ENCODE measurements at places on chromosomes 2 and 18.

GRCh38 chr2:55459279-55459678, 39.6 kb upstream of the CCDC88A start:
- DNase-seq: no peak

DNA sequence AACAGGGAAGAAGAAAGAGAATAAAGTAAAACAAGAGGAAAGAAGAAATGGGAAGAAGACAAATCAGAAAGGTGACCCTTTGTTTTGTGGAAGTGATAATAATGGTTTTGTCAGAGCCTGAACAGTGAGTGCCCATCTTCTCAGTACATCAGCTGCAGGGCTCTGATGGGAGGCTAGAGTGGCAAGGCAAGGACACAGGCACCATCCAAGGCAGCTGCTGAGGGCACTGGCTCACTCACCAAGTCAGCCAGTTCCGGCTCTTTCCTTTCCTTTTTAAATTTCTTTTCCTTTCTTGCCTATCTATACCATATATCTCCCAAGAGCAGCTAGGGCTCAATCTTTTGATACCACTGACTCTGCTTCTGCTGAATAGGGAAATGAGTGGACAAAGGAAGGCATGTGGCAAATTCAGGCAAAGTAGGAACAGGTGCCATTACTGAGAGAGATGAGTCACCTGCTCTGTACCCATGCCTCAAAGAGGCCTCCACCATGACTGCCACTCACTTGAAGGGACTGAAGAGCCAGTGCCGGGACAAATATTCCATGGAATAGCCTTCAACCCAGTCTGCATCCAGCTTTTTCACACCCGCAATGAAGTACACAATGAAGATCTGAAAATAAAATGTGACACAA, 6.2 kb downstream of the GGCX start:
- no peak for DNase-seq

- DNase-seq: no peak
Observed at GRCh38 chr2:148885988-148886387, 11.0 kb downstream of the KIF5C start.

GRCh38 chr2:229257985-229258384, 13.1 kb downstream of the PID1 start:
- no peak for DNase-seq

DNA sequence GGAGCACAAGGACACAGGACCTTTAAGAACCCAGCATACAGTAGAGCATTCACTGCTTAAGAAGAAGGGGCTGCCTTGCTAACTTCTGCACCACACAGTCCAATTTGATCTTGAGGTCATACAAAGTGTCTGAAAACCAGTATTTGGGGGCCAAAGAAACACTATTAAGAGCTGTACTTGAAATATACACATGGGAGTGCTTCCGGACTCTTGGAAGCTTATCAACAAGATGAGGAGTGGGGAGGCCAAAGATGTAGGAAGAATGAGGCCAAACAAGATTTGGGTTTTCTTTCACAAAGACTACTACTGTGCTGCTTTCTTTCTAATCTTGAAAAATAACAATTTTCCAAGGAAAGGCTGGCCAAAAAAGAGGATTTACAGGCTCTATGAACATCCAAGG, 24.8 kb upstream of the MALL start:
- no peak for DNase-seq

GRCh38 chr2:111176388-111176787, 55.7 kb downstream of the BCL2L11 start:
- no peak for DNase-seq

- no peak for DNase-seq
Observed at GRCh38 chr18:6257950-6258349, 156.8 kb downstream of the L3MBTL4 start.

DNA sequence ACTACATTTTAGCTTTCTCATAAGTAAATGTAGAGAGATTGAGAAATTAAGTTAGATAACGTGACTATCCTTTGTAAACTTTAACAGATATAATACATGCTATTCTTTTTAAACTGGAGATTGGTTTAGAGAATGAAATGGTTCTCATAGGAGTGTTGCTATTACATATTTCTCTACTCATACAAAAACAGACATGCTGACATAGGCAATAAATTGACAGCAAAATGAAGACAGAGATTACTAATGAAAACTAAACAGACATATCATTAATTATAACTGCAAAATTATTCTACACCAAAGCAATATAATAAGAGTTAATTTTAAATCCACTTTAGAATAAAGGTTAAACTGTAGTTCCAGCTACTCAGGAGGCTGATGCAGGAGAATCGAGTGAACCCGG, 227.6 kb downstream of the CBLN2 start:
- DNase-seq: no peak

- no peak for DNase-seq
Observed at GRCh38 chr2:218452079-218452478, 33.2 kb downstream of the VIL1 start.

GRCh38 chr2:141630407-141630930, 500.3 kb downstream of the LRP1B start:
- DNase-seq: no peak

GRCh38 chr2:230152334-230152733, 67.5 kb downstream of the SP110 start:
- no peak for DNase-seq

DNA sequence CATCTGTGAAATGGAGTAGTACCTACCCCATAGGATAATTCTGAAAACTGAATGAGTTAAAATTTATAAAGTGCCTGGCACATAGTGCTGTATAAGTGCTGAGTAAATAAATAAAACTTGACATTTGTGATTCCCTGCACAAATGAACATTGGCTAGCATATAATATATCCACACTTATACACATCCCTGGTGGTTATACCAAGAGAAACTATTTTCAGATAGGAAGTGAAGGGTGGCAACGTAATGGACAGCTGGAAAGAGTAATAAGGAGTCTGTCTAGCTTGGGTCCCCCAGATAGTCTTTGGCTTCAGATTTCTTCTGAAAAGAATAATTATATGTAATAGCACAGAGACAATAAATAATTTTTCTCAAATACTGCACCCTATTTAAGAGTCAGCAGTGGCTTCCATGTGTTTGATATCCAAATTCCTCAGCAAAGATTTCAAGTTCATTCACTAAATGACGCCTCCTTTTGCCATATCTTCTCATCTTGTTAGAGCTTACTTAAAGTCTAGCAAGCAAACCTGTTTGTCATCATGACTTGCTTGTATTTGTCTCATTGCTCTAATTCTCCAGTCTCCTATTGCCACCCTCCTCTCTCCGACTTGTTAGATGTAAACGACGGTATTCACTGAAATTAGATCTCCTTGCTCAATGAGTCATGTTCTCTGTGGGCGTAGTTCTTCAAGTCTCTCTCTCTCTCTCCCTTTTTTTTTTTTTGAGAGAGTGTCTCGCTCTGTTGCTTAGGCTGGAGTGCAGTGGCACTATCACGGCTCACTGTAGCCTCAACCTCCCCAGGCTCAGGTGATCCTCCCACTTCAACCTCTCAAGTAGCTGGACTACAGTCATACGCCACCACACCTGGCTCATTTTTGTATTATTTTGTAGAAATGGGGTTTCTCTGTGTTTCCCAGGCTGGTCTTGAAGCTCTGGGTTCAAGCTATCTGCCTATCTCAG, 8.7 kb upstream of the ADGRF3 start:
- no peak for DNase-seq

- no peak for DNase-seq
Observed at GRCh38 chr18:11494107-11494506, 115.3 kb upstream of the SLC35G4 start.

GRCh38 chr2:127083819-127084503, 23.0 kb downstream of the BIN1 start:
- no peak for DNase-seq

GRCh38 chr2:53033411-53033810, 734.2 kb upstream of the CHAC2 start:
- DNase-seq: no peak

DNA sequence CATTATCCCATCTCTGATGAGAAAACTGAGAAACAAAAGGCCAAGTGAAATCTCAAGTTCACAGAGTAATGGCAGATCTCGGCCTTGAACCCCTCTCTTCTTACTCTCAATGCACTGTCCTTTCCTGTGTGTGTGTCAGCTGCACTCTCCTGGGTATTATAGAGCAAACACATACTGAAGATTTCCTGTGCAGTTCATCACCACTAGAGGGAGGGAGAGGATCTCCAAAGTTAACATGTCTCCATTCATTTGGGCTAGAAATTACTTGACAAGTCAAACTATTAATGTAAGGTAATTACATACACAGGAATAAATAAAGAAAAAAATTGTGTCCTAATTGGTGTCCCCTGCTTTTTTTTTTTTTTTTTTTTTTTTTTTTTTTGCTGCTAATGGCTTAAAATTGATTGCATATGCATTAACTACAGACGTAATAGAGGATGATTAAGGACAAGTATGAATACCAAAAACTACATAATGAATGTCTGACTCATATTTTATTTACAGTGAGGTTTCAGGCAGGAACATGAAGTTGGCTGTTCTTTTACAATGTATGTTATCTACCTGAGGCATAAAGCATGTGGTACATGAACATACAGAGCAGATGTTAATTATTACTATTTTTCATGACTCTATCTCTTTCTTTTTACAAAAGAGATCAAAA, 269.2 kb downstream of the NYAP2 start:
- no peak for DNase-seq

DNA sequence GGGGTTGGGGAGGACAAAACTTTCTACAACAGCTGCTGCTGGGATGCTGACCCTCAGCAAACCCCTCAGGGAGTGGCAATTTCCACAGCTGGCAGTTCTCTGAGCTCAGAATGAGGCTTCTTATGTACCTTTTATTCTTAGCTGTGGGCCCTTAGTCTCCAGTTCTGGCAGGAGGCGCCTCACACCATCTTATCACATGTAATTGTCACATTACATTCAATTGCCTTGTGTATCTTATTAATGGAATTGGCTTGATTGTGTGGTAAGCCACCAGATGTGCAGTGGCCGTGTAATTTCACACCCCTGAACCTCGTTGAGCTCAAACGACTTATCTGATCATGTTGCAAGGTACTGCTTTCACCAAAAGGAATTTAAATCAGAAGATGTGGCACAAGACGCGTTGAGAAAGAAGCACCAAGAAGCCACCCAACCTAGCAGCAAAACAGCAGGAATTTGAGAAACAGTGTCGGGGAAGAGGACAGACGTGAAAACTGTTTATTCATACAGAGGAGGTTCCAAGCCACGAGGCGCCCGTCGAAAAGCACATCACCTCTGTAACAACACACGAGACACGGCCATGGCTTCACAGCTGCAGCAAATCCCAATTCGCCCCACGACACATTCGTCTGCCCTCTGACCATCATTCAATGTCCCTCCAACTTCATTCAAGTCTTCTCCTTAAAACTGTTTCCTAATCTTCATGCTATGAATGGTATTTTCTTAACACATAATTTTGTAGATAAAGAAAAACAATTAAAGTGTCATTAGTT, 53.6 kb upstream of the LPIN2 start:
- DNase-seq: no peak

DNA sequence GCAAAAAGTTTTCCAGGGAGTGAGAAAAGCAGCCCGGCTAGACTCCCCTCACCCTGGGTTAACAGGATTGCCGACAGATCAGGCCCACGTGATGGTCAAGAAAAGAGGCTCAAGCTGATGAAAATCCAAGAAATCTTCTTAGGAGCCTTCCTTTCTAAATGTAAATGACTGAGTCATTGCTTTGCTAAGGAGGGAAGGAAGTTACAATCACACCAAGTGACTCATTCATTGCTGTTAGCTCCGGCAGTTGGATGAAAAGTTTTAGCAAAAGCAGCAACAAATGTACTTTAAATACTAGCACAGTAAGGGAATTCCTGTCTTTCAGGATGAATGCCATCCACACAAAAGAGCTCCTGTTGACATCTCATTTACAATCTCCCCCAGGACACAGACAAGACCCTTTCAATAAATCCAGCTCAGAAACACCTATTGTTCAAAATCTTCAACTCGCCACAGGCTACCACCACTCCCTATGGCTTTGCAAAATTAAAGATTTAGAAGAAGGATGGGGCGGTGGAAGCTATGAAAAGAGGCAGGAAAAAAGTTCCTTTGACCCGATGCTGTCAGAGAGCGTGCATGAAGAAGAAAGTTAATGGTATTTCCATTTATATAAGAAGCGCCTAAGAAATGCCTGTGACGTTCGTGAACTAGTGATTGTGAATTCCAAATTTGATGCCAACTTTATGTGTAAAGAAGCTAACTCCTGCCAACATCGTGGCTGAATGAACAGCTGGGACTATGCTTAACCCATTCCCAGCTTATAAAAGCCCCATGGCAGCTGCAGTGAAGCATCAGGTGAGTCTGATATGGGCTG, 153.7 kb downstream of the TGIF1 start:
- DNase-seq: no peak

DNA sequence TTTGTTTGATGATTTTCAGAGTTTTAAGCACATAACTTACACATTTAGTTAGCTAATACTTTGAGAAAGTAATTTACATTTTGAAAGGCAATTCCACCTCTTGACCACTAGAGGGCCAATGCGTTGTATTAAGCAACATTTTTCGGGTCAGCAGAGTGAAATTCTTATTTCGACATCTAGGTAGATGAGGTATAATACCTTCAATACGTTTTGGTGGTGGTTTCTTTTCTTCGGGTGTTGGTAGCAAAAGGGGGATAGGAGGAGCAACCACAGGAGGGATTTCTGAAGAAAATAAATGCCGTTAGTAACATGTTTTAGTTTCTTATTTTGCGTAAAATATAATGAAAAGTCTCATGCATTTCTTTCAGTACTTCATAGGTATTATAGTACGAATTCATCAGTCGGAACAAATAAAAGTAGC, 106.3 kb downstream of the TTN start:
- no peak for DNase-seq

GRCh38 chr2:109333414-109334210, 204.6 kb downstream of the SH3RF3 start:
- DNase-seq: no peak

- DNase-seq: no peak
Observed at GRCh38 chr18:74949611-74950010, 259.3 kb downstream of the PTGR3 start.

- peak; percentile 54 for DNase-seq
Observed at GRCh38 chr18:48940854-48941611, 9.7 kb downstream of the SMAD7 start.

DNA sequence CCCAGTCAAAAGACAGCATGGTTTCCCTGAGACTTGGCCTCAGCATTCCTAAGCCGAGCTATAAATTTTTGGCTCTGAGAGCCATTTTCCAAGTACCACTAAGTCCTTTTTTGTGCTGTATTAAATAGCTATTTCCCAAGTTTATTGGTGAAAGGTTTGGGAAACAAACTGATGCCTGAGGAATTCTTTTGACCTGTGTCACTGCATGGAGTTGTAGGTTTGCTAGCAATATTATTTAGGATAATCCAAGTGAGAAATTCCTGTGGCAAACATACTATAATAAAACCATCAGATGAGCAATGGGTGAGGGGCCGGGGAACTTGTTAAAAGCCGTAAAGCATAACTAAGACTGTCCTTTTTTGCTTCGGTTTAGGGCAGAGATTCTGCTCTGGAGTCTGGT, 28.4 kb downstream of the ARHGAP28 start:
- no peak for DNase-seq

GRCh38 chr2:74658516-74658915, 4.5 kb downstream of the SEMA4F start:
- no peak for DNase-seq

All from stimulated activated CD8-positive, alpha-beta memory T cell treated with anti-CD3 and anti-CD28 coated beads, Interleukin-7, amount 100 ng/mL, for 24 hours (primary cell).